ENCODE measurements at places on chromosomes 4 and X. TPM values are rescaled to one million over a fixed set of nuclear protein-coding genes. Genes with fewer than 3 reads are reported as not detected.

The EREG gene
- total RNA-seq = 0.05 TPM

The GCNA gene
- total RNA-seq = 1.4 TPM

DNA sequence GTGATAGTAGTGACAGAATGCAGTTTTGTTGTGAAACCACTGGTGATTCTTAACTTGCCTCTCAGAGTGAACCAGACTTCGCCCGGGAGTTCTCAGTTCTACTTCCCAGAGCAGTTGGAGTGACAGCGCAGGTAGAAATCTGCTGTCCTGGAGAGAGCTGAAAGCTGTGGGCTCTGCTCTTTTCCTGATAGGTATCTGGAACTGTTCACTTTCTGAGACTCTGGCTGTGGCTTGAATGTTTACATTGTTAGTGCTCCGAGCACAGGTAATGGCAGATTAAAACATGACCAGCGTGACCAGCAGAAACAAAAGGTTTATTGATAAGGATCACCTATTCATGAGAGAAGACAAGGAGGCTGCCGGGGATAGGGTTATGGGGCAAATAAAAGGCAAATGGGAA, 360.7 kb downstream of the BMPR1B start:
- DNase-seq = no peak

- DNase-seq = no peak
Observed at GRCh38 chrX:100289066-100289558, 121.0 kb downstream of the PCDH19 start.

GRCh38 chr4:80913381-80913780, 117.1 kb upstream of the BMP3 start:
- no peak for DNase-seq

The FGD1 gene
- total RNA-seq = 8.0 TPM

The KLKB1 gene
- 0.89 TPM for total RNA-seq

DNA sequence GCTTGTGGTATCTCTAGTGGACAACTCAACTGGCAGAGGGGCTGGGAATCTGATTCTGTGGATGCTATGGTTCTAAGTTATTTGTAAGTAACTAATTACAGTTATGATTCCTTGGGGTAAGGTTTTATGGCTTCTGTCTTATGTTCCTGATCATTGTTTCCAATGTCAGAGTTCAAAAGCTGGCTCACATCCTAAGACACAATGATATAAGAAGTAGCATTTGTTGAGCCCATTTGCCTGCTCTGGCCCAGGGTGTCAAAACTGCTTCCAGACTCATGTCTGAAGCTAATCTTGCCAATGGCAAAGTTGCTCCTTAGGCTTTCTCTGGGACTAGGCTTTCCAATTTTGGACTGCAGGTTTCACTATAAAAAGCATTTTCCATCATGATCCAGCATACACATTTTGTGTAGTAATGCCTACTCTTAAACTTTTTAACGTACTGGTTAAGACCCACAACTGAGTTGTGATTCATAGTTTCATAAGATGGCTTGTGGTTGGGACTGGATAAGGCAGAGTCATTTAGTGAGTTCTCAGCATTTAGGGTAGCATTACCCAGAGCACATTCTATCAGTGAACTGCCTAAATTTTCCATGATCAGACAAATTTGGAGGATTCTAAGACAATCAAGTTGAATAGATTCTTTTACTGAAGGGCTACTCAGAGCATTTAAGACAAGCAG, 50.0 kb downstream of the CCNI start:
- DNase-seq = no peak

The TEX13B gene
- total RNA-seq = not detected

GRCh38 chrX:19272452-19272851, 71.3 kb upstream of the PDHA1 start:
- no peak for DNase-seq

The EVC gene
- total RNA-seq = 8.7 TPM

DNA sequence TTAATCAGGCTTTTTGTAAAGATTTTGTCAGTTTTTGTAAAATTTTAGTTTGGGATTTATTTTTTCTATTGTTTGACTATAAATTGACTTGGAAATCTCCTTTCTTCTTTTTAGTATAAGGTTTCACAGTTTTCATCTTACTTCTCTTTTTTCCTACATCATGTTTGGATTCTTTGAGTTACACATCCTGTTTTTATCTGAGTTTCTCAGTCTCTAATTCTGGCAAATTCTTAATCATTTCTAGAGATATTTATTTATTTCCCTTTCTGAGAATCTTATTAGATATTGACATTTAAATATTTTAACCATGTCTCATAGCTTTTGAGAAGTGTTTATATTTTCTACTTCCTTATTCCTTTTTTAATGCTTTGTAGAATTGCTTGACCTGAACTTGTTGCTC, 20.7 kb downstream of the USP53 start:
- DNase-seq = no peak

The NWD2 gene
- total RNA-seq = not detected

DNA sequence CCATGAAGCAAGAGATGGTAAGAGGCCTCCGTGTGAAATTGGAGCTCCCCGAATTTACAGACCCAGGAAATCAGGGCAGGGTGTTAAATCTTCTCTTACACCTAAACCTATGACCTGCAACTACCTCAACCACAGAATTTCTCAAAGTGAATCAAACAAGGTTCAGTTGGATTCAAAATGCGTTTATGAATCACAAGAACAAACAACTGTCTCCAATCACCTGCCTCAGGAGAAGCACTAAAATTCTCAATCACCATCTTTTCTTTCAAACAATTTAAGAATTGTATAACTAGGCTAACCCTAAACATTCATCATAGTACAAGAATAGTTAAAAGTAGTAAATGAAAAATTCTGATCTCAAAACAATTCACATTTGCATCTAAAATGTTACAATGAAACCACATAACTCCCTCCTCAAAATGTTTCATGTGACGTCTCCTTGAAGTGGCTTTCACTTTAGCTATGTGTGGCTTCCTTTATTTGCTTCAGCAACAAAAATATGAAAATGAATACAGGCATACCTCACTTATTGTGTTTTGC, 19.2 kb downstream of the PPP3CA start:
- no peak for DNase-seq

The MAD2L1 gene
- 1.9 TPM for total RNA-seq

- no peak for DNase-seq
Observed at GRCh38 chr4:93495346-93495745, 333.2 kb upstream of the ATOH1 start.

The LRP2BP gene
- total RNA-seq = 1.5 TPM

GRCh38 chr4:1628892-1629698, 55.0 kb downstream of the FAM53A start:
- DNase-seq = peak; percentile 87

Measured in cardiac septum (tissue), 1 donor.